ENCODE measurements at places on chromosomes 3 and 15.

DNA sequence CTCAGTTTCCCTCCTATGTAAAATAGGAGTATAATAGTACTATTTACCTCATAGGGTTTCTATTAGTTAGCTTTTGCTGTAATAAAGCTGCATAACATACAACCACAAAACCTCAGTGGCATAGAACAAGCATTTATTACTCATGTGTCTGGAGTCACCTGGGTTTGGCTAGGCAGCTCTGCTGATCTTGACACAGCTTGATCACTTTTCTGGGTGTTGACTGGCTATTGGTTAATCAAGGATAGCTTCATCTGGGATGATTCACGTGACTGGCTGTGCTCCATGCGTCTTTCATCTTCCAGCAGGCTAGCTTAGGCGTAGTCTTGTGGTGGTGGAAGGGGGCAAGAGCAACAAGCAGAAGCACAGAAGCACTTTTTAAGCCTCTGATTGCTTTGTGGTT, 112.6 kb downstream of the SQOR start:
- no peak for DNase-seq

- no peak for DNase-seq
Measured at GRCh38 chr3:38148311-38148882, 9.9 kb downstream of the MYD88 start.

DNA sequence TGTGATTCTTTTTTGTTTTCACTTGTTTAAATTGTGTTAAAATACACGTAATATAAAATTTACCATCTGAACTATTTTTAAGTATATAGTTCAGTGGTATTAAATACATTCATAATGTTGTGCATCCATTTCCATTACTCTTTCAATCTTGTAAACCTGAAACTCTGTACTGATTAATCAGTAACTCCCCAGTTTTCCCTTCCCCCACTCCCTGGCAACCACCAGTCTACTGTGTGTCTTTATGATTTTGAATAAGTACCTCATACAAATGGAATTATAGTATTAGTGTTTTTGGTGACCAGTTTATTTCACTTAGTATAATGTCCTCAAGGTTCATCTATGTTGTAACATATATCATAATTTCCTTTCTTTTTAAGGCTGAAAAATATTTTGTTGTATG, 59.3 kb downstream of the GLCE start:
- DNase-seq: no peak

DNA sequence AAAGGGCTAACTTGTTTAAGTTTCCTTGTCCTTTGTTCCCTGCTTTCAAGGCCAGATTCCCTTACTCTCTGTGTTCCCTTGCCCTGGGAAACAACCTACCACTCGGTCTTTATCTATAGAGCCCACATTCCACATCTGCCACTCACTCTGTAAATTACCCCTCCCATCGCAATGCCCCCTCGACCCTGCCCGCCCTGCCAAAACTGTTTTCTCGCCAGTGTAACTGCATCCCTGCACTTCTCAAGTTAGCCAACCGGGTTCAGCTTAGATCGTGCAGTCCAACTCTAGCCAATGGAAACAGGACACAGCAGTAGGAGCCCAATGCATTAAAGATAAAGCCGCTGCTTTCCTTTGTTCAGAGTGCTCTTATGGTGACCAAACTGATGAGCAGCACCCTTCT, 263.6 kb downstream of the TBL1XR1 start:
- DNase-seq: no peak

GRCh38 chr3:51908026-51908425, 4.9 kb upstream of the IQCF1 start:
- DNase-seq: no peak

DNA sequence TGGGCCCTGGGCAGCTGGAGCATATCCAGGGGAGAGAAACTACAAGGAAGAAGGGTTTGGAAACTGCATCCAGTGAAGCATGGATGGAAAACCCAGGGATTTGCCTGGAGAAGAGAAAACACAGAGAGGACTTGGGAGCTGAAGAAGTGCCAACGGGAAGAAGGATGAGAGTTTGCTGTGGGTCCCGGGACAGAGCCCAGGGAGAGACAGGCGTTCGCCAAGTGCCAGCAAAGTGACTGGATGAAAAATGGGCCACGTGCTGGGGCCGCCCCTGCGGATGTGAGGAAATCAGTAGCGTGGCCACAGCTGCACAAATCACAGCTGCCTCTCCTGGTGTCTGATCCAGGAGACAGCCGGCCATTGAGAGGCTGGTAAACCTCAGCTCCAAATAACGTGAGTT, 70.4 kb downstream of the HES1 start:
- DNase-seq: peak; percentile 33

GRCh38 chr3:141275032-141275422, 43.4 kb downstream of the PXYLP1 start:
- no peak for DNase-seq

- DNase-seq: no peak
Measured at GRCh38 chr3:61649381-61650170, 88.2 kb downstream of the PTPRG start.

DNA sequence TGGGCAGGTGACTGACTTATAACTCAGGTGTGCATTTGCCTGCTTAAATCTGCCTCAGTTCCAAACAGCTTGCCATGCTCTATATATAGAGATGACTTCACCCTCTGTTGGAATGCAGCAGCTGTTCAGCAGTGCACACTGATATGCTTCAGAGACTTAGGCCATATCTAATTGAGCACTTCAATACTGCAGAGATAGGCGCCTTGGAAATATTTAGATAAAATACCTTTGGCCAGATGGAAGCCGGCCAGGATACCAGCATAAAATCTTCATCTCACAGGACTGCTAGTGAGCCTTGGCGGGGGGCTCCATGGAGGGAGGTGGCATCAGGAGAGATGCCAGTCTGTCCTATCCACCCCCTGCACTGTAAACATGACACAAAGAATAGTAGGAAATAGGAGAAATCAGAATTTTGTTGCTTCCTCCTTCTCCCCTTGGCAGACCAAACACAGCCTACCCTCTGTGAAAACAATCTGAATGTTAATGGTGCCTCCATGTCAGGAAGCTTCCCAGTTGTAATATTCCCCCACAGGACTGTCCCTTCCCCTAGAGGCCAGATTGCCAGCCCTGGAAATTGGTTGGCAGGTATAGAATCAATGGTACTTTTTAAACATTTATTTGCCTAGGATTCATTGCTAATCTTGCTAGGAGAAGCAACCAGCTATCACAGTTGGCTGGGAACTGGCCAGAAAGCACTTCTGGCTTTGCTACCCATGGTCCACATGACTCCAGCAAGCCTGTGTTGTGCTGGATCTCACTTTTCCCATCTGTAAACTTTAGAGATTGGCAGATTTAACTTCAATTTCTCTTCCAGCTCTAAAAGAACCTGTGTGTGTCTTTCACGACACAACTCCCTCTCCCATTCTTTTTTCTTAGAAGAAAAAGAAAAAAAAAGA, 215.5 kb upstream of the KCNMB2 start:
- peak; percentile 29 for DNase-seq

Data from skin of body (tissue), 3 donors.